Kasumi-1 (cell line): ENCODE measurements at places on chromosomes 7 and 10.
A peak's percentile ranks its signal among the peaks of the same experiment; 100 is the strongest.

GRCh38 chr10:19815731-19816410 is 361 bp upstream of the PLXDC2 start:
- DNase-seq: peak; percentile 85

DNA sequence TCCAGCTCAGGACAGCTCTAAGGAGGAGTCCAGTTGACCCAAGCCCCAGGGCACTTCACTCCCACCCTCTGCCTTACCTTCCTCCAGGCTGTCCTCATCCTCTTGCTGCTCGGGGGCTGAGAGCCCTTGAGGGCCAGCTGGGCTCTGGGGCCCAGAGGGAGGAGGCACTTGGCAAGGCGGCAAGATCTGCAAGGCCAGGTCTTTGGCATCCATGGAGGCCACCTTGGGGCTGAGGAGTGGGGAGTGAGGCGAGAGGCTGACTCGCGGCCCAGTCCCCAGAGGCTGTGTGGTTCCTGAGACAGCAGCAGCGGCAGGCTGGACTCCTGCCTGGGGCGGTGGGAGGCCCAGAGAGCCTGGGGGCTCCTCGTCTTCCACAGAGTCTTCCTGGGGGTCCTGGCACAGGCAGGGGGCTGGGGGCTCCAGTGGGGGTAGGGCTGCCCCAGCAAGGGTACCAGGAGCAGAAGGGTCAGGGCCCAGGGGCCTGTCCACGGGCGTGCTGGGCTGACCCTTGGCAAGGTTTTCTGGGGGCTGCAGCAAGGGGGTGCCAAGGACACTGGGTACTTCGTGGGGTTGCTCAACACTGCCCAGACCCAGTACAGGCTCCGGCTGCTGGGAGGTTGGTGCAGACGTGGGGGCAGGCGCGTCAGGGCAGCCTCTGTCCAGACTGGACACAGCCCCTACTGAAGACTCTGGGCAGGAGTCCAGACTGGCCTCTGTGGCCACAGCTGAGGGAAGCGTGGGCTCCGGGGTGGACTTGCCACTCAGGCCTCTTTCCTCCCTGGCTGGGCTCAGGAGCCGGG is 6.5 kb downstream of the NACAD start:
- DNase-seq: no peak

GRCh38 chr7:14841869-14842268 is 60.7 kb downstream of the DGKB start:
- no peak for DNase-seq

DNA sequence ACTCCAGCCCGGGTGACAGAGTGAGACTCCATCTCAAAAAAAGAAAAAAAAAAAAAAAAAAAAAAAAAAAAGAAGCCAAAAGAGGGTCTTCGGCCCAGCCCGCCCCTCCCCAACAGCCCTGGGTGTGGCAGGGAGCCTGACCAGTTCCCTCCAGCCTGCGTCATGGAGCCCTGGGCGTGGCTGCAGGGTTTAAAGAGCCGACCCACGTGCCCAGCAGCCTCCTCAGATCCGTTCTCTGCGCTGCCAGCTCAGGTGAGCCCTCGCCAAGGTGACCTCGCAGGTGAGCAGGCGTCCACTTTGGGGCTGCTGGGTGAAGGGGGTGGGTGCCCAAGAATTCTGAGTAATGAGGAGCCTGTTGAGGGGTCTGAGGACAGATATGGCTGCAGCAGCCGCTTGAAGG is at the start of gene FXYD4:
Gene FXYD4, plus strand, starts transcription at position 219 of the 400 bp plus-strand sequence. CDS start 2,111 bp downstream, outside the sequence.
- no peak for DNase-seq

DNA sequence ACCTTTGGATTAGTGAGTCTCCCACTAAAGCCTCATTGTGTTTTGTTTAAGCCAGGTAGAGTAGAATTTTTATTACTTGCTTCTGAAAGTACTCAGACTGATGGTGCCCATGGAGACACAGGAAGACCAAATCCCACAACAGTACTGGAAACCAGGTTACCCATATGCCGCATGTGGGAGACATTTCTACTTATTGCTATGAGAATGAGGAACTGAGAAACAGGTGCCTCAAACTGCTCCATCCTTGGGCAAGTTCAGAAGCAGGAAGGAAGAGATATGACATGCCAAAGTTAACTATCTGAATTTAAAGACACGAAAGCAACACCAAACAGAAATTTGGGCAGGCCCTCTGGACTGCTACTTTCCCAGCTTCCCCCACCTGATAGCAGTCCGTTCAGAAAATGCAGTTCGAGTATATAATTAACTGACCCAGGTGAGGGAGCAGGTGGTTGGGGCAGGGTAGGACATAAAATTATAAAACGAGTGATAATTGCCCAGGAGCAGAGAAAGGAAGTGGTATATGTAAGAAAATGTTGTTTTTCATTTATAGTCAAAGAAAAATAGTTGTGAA is 382.3 kb upstream of the MTPN start:
- peak; percentile 66 for DNase-seq

GRCh38 chr7:42014625-42015618 is 222.1 kb downstream of the GLI3 start:
- DNase-seq: peak; percentile 86

DNA sequence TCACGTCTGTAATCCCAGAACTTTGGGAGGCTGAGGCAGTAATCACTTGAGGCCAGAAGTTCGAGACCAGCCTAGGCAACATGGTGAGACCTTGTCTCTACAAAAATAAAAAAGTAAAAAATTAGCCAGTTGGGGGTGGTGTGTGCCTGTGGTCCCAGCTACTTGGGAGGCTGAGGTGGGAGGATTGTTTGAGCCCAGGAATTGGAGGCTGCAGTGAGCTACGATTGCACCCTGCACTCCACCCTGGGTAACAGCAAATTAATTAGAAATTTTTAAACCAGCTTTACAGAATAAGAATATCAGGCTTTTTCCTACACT is 136.0 kb downstream of the EPC1 start:
- no peak for DNase-seq

- no peak for DNase-seq
Measured at GRCh38 chr10:37747081-37747480, 110.3 kb downstream of the ZNF248 start.

DNA sequence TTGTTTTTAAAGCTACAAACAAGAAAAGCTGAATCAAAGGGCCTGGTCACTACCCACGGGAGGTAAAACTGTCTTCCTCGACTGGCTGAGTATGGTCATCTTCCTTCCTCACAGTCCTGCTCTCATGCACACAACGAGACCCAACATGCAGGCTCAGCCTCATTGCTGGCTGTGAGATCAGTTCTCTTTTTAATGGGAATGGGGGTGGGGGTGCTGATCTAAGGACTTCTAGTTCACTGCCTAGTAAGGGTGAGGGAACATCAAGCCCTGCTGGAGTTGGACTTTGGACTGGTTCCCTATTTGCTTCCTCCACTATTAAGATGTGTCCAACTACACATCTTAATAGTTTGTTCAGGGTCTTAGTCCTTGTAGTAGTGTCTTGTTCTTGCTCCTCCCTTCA is 48.2 kb downstream of the ABCB4 start:
- DNase-seq: no peak

DNA sequence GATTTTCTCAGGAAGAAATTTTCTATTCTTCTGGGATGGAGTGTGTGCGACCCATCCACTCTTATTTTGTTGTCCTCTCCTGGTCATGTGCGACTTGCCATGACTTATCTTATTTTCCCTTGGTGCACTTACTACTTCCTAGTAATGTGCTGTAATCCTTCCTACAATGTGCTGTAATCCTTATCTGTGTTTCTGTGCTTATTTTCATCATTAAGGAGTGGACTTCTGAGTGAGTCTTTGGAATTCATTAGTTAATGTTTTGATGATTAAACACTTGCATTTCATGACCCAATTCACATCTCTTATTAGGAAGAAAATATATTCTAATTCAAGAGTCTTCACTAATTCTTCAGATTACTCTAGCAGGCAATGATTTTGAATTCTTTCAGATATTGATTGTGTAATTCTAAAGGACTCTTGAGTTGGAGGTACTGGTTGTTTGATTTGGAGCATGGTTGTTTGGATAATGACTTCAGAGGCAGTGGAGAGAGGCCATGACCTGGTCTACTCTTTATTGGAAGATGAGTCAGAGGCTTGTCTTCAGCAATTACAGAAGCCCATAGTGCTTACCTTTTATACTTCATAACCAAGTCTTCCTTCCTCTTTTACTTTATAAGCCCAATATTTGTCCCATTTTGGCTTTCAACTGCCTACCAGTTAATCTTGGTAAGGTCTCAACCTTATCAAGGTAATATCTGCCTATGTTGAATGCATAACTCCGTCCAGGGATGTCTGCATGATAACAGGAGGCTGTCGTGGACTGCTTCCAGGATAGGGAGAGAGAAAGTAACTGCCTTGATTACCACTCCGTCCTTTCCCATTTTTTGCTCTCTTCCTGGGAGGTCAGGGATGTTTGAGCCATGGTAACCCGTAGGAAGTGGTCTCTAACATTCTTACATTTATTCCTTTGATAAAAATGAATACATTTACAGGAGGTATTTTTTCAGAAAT is 278.3 kb upstream of the SP8 start:
- no peak for DNase-seq

GRCh38 chr7:137992550-137993394 is 9.1 kb downstream of the CREB3L2 start:
- DNase-seq: peak; percentile 11

DNA sequence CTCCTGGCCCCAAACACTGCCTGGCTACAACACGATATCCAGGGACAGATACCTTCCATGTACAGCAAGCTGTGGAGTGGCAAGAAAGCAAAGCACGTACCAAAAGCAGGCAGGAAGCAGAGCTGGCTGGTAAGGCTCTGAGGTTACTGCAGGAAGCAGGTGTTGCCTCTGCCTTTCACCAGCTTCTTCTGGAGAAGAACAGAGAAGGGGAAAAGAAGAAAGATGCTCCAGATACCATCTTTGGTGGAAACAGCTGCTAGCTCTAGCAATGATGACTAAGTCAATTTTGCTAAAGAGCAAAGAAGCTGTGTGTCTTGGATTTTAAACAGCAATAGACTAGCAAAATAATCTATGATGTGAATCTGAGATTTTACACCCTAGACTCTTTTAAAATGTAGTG is 34.9 kb upstream of the PRSS1 start:
- DNase-seq: peak; percentile 98

DNA sequence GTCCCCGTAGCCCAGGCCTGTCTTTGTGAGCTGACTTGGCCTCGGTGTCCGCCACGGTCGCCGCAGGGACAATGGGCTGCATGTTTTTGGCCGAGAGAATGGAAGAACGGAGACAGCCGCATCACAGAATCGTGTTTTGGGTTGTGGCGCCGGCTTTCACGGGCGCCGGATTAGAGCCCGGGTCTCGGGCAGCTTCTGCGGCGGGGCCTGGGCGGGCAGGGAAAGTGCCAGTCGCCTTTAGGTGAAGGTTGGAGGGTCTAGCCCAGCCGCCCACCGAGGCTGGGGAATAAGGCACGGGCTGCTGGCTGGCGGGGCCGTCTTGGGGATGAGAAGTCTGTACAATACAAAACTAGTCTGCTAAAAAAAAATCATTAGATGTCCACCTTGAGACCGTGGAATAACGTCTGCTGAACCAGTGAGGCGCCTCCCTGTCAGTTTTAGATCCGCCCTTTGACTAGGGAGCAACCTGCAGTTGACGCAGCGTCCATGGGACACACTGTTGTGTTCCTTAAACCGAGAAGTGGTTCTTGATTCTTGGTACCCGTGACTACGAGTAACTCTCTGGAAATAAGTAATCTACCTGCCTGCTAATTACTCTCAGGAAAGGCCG is 577 bp downstream of the DNAJB9 start:
- peak; percentile 51 for DNase-seq

DNA sequence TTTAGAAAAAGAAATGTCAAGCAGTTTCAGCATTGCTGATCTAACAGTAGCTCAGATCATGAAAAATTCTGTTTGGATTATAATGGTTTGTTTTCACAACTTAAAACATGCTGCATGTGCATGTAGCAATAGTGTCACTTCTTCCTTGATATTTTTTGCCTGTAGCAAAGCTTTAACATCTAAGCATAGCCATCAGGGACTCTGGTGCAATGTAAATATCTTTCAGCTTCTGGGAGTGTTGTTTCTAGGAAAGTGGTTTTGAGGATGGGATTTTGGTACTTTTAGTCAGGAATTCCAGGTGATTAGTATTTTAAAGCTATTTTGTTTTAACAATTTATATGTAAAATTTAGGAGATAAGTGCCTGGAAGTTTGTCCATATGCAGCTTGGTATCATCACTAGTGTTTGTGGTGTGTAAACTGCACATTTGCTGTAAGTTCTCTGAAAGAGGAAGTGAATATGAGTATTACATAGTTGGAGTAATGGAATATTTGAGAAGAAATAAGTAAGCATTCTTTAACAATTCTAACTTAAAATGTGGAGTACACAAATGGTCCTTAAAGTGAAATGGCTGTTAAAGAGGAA is 1.9 kb downstream of the RSBN1L start:
- DNase-seq: peak; percentile 43

GRCh38 chr7:150847536-150847935 is 4.8 kb upstream of the AOC1 start:
- DNase-seq: no peak

DNA sequence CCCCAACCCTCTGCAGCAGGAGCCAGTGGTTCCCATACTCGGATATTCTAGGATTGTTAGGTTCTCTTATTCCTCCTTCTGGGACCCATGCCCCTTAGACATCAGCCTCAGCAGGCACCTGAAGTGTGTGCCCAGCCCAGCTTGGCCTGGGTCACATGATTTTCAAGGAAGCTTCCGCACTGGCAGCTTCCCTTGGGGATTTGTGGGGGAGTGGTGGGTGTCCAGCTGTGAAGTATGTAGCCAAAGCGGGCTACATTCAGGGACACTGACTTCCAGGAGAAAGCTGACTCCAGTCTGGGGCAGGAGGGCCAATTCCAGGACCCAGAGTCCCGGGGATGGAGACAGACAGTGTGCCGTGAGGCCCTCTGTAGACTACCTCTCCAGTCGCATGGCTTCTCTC is 1.3 kb downstream of the LDB1 start:
- DNase-seq: peak; percentile 46

DNA sequence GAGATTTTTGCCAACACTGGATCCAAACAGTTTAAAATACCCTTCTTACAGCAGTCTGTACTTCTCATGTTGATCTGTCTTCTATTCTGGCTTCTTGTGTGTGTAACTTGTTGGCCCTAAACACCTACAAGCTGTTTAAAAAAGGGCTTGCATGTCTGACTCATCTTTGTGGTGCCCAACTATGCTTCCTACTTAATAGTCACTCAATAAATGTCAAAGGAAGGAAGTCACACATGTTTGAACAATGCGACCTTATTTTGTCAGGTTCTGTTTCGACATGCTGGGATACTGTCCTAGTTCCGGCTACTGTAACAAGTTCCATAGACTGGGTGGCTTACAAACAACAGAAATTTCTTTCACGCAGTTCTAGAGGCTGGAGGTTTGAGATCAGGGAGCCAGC is 9.4 kb upstream of the GRK5 start:
- peak; percentile 55 for DNase-seq

GRCh38 chr10:59319854-59320253 is 42.5 kb downstream of the FAM13C start:
- DNase-seq: no peak

- no peak for DNase-seq
Measured at GRCh38 chr7:148615085-148615730, 24.6 kb downstream of the C7orf33 start.

- DNase-seq: no peak
Measured at GRCh38 chr7:40470091-40470592, 335.3 kb downstream of the SUGCT start.

DNA sequence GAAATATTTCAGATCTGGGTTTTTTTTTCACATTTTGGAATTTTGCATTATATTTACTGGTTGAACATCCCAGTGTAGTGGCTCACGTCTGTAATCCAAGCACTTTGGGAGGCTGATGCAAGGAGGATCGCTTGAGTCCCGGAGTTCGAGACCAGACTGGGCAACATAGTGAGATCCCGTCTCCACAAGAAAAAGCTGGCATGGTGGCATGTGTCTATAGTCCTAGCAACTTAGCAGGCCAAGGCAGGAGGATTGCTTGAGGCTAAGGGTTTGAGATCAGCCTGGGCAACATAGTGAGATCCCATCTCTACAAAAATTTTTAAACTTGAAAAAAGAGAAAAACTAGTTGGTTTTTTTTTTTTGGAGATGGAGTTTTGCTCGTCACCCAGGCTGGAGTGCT is 6.0 kb downstream of the RFC2 start:
- no peak for DNase-seq
